ENCODE measurements at places on chromosomes 6 and 20. TPM values are rescaled to one million over a fixed set of nuclear protein-coding genes. Genes with fewer than 3 reads are reported as not detected.

Gene SLA2
- total RNA-seq, result 87.3 TPM

Gene OPN5
- total RNA-seq, result not detected

Gene MDFI
- not detected for total RNA-seq

Gene PRR18
- not detected for total RNA-seq

Gene GNMT
- total RNA-seq, result 1.1 TPM

Gene LRRC73
- total RNA-seq, result 0.48 TPM

Gene MYB
- 12.6 TPM for total RNA-seq

Gene HSPA12B
- not detected for total RNA-seq

Gene PI16
- 13.5 TPM for total RNA-seq

Gene DTNBP1
- 22.3 TPM for total RNA-seq

Gene RTEL1
- 58.9 TPM for total RNA-seq

Gene RBBP8NL
- not detected for total RNA-seq

Gene LY6G6D
- total RNA-seq, result not detected

Gene IL17A
- 0.82 TPM for total RNA-seq

Gene TMEM63B
- 15.3 TPM for total RNA-seq

- no peak for DNase-seq
These were observed 174.4 kb downstream of the BCAS1 start for GRCh38 chr20:53896041-53896440.

DNA sequence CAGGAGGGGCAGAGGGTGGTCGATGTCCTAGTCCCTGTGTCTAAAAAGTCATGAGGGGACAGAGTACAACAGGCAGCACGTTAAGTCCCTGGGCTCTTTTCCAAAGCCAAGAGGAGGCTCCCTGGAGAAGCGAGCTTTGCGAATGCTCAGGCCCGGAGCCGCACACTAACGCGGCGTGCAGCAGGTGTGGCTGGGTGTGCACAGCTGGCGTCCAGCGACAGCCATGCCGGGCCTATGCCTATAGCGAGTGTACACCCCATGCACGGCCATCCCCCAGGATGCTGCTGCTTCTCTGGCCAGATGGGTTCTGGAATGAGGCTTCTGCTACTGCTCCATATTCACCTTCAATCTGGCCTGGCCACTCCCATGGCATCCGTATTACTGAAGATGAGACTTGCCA, 131.3 kb downstream of the PRND start:
- DNase-seq, result no peak

- no peak for DNase-seq
These were observed 33.2 kb downstream of the BFSP1 start for GRCh38 chr20:17497821-17498580.

GRCh38 chr6:1605893-1606779, 3.6 kb upstream of the FOXC1 start:
- DNase-seq, result no peak

GRCh38 chr6:32668226-32668747, 1.8 kb upstream of the HLA-DQB1 start:
- DNase-seq, result peak; percentile 58

GRCh38 chr20:37413379-37413778, 67.4 kb downstream of the SRC start:
- no peak for DNase-seq

DNA sequence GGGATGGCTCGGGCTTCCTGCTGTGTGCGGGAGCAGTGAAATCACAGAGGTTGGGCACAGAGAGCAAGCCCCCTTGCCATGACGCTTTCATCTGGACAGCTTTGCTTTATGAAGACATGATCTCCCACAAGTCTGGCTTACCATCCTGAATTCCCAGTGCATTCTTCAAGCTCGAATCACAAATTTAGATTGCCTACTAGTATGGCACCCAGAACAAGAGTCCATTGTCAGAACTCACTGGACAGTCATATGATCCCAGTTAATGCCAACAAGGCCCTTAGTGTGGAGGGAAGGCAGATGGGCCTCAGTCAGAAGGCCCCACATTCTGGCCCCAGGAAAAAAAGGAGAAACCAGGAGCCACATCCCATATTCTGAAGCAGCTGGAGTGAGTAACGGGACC, 147.3 kb upstream of the FOXQ1 start:
- DNase-seq, result no peak

- no peak for DNase-seq
These were observed 32.1 kb downstream of the TXNDC5 start for GRCh38 chr6:7878401-7878964.

DNA sequence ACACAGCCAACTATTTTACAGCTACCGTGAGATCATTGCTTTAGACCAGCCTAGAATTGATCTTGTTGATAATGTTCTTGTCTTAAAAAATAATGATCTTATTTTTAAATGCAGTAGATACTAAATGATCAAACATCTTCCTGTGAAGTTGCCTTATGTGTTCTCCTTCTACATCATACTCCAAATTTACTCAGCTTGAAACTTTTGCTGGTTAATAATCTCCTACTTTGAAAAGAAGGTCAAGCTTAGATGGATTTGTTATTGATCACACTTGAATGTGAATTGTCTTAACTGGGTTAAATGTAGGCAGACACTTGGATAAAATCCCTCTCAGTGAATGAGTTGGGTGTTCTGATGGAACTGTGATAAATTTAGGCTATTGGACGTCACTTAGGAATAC, 91.9 kb downstream of the HAO1 start:
- DNase-seq, result no peak

- DNase-seq, result no peak
These were observed 29.9 kb upstream of the PLCB4 start for GRCh38 chr20:9038791-9039535.

DNA sequence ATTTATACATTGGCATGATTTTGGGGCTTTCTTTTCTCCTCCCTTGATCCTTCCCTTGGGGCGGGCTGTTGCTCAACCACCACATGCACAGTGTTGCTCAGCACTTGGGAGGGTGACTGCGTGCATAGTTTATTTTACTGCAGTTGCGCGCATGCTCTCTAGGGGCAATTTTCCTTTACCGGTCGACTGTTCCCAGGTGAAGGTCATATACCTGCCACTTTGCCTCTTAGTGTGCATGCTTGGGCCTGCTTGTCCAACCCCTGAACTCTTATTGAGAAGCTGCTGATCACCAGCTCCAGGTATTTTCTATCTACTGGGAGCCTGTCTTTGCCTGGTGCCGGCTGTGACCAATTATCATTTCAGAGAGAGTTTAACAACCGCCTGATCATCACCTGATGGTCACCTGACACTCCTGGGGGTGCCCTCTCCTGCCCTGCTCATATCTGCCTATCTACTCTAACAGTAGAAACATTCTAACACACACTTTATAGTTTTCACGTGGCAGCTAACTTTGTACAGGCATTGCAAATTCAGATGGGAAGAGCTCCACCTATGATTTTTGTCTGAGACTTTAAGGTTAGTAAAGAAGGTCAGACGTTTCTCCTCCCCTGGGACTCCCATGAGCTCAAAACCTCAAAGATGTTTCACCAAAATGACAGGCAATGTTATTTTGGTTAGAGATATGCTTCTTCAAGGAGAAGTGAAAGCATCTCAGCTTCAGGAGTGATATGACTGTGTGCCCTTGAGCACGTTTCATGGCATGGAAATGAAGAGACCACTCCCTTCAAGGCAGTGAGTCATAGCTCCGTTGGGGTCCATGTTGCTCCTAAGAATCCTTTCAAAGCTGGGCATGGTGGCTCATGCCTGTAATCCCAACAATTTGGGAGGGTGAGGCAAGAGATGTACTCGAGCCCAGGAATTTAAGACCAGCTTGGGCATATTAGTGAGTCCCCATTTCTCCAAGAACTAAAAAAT, 227.5 kb upstream of the MYLIP start:
- peak; percentile 32 for DNase-seq

- no peak for DNase-seq
These were observed 22.9 kb upstream of the PAX1 start for GRCh38 chr20:21682521-21682954.

DNA sequence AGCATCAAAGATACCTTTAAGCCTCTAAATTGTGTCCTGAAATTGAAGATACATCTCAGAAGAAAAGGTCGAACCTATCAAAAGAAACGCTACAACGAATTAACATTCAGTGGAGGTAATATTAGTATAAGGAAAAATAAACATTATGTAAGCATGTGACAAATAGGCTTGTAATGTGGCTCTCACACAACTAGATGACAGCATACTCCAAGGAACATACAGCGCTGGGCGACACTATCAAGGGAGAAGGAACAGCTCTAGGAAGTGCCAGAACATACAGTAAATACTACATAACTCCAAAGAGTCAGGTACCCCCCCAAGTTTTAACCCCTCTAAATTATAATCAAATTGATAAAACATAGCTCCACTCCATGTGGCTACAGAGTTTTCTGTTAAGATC, 103.5 kb downstream of the LAMP5 start:
- no peak for DNase-seq

GRCh38 chr6:91874971-91875370, 1288.1 kb upstream of the MAP3K7 start:
- no peak for DNase-seq

- DNase-seq, result no peak
These were observed 41.1 kb upstream of the OSTM1 start for GRCh38 chr6:108115598-108116058.

DNA sequence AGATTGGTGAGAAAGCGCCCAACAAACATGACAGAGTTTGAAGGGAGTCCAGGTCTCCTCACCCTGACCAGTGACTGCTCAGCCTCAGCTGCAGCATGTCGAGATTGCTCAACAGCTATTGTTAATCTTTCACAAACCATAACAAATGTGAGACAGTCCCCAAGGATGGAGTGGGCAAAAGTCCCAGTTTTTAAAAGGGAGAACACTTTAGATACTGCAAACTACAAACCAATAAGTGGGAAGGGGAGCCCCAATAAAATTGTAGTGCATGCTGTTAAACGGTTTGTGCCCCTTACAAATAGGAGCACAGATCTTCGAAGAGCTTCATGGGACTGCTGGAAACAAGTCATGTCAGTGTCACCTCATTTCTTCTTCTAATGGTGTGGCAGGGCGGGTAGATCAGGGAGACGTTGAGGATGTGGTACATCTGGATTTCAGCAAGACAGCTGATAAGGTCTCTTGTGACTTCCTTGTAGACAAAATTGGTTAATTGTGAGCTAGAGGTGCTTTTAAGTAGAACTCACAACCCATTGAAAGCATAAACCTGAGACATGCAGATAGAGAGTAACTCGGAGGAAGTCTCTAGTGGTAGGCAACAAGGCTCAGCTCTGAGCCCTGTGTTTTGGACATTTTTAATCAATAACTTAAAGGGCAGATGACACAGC, 134.0 kb upstream of the ARMC2 start:
- no peak for DNase-seq

GRCh38 chr6:120938876-120939472, 395.3 kb downstream of the TBC1D32 start:
- DNase-seq, result no peak

- DNase-seq, result no peak
These were observed 351 bp downstream of the AURKA start for GRCh38 chr20:56391596-56392131.

DNA sequence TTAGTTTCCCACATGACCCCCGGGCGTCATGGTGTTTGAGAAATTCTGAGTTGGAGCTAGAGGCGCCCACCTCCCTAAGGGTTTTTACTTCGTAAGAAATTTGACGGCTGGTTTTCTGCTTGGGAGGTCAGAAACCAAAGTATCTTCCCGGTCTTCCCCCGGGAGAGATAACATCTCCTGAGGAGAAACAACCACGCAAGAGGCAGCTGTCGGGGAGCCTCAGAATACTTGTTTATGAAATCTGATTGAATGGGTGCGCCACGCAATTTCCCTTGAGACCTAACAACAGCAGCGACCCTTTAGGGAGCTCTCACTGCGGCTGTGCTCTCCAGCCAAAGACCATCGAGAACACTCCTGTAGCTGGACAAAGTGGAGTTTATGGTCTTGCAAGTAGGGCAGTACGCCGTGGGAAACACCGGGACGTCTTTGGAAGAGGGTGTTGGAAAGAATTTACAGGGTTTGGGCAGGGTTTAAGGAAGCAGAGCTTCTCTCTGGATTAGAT, 608 bp upstream of the EIF2S2 start:
- no peak for DNase-seq

DNA sequence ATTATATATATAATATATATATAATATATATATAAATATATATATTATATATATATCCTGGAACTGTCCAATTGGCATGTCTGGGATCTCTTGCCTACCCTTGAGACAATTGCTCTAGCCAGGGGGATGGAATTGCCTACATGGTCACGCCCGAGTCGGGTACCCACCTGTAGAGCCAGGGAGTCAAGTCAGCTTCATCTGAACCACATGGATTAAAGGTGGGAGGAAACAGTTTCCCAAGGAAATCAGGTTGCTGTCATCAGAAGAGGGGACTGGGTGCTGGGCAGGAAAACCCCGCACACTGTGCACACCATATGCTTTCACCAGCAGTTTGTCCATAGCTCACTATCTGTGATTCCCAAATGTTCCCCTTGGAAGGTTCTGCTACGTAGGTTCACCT, 252.5 kb upstream of the NOX3 start:
- DNase-seq, result no peak

DNA sequence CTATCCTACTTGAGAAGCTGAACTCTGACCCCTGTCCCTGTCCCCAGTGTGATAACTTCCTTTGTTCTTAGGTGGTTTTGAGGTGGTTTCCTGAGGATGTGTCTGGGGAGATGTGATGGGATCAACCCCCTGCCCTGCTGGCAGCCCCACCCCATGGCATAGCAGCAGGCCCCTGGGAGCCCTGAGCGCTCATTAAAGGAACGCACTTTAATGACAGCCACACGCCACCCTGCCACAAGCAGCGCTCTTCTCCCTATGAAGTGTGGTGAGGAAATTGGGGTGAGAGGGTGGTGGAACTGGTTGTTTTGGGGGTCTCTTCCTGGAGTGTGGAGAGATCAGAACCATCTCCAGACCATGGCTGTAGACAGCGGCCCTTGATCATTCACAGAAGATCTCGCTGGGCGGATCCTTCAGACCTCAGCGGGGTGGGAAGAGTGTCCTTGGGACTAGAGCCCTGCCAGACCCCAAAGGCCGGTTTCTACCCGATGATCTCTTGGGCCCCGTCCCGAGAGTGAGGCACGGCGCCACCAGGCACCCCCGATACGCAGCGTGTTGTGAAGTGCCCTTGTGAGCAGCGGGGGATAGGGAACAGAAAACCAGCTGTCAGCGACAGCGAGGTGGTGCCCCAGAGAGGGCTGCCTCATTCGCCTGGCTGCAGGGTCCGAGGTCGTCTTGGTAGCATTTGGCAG, 45.4 kb downstream of the SYNJ2 start:
- DNase-seq, result no peak

DNA sequence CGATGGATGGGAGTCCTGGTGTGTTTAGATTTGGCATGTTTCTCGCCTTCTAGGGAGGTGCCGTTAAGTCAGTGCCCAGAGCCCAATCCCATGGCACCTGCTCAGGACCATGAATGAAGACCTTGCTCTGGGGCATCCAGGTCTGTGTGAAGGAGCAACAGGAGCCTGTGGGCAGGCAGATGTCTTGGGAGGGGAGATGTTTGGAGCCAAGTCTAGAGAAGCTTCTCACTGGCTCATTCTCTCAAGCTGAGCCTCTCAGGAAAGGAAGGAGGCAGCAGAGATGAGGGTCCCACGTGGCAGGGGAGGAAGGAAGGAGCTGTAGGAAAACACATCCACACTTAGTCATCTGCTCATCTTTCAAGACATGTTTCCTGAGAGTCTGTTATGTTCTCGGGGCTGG, 9.5 kb upstream of the SIRPB1 start:
- DNase-seq, result no peak

- DNase-seq, result no peak
These were observed 77.7 kb downstream of the TMEM170B start for GRCh38 chr6:11615214-11615602.

All from activated CD4-positive, alpha-beta T cell treated with anti-CD3 and anti-CD28 coated beads, Interleukin-2, amount 10 ng/mL, durations not matched to agents 7 days and 5 days (primary cell).